Ascending aorta (tissue), 2 donors: ENCODE measurements at places on chromosomes 12 and 14.

DNA sequence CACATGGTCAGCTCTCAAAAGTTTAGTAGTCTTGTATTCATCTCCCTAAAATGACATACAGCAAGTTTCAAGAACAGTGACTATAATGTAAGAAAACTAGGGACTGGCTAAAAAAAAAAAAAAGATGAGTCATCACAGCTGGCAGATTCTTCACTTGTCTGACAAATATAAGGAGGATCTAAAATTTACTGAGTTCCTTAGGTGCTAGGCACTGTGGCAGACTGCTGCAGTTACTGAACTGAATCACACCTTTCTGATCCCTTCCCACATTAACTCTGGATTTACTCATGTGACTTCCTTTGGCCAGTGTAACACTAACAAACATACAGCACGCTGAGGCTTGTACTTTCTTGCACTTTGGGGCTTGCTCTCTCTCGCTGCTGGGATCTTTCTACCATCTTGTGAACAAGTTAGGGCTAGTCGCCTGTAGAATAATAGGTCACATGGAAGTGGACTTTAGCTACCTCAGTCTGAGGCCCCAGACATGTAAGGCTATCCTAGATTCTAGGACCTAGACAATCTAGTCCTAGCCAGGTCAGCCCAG, 32.1 kb downstream of the BAZ1A start:
- H3K27me3 ChIP-seq: no peaks in the 10 kb centered on the region
- H3K4me1 ChIP-seq: peaks cover 4% of the 10 kb centered on the region
- H3K4me3 ChIP-seq: no peak overlapping the region
- no peak for DNase-seq
- peak overlapping the region; percentile 19 for H3K27ac ChIP-seq
- H3K36me3 ChIP-seq: no peaks in the 10 kb centered on the region

DNA sequence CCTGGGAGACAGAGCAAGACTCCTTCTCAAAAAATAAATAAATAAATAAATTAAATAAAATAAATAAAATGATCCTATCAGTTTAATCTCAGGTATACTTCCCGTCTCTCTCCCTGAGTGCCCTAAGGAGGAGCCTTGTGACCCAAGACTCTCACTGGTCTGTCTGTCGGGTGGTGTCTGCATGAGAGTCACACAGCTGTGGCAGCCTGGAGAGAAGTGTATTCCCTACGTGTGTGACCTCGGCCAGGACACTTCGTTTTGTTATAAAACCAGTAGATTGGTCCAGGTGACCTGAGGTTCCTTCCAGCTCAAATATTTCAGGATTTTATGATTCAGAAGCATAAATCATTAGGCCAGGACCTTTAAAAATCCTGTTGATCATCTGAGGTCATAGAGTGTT, 4.8 kb downstream of the SYNE3 start:
- peaks cover 7% of the 10 kb centered on the region for H3K36me3 ChIP-seq
- no peak overlapping the region for H3K4me3 ChIP-seq
- peaks cover 22% of the 10 kb centered on the region for H3K4me1 ChIP-seq
- H3K27me3 ChIP-seq: no peaks in the 10 kb centered on the region
- no peak for DNase-seq

DNA sequence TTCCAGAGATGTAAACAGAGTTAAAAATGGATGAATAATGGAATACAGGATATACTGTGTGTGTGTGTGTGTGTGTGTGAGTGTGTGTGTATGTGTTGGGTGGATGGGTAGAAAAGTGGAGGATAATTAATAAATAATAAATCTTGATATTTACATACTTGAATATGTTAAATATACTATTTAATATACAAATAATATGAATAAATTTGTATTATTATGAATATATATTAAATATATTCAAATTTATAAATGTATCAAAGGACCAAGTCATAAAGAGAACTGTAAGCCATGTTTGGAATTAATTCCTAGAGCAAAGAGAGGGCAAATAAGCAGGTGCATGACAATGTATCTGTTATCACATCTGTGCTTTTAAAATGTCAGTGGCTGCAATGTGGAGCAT, 225.3 kb downstream of the ALG10B start:
- H3K36me3 ChIP-seq: no peaks in the 10 kb centered on the region
- H3K4me1 ChIP-seq: no peaks in the 10 kb centered on the region
- no peaks in the 10 kb centered on the region for H3K27me3 ChIP-seq
- no peak overlapping the region for H3K27ac ChIP-seq
- no peak for DNase-seq

GRCh38 chr14:34211732-34212131, 250.3 kb downstream of the SPTSSA start:
- DNase-seq: no peak
- H3K27ac ChIP-seq: no peak overlapping the region
- H3K27me3 ChIP-seq: no peaks in the 10 kb centered on the region
- no peaks in the 10 kb centered on the region for H3K4me1 ChIP-seq
- H3K4me3 ChIP-seq: no peak overlapping the region

- no peaks in the 10 kb centered on the region for H3K27me3 ChIP-seq
- no peaks in the 10 kb centered on the region for H3K4me1 ChIP-seq
- no peak for DNase-seq
- H3K27ac ChIP-seq: no peak overlapping the region
- H3K36me3 ChIP-seq: no peaks in the 10 kb centered on the region
Measured at GRCh38 chr14:101737414-101738339, 23.8 kb upstream of the PPP2R5C start.

GRCh38 chr14:101001311-101002069, 98.0 kb upstream of the RTL1 start:
- no peak for DNase-seq
- no peaks in the 10 kb centered on the region for H3K27me3 ChIP-seq
- no peak overlapping the region for H3K4me3 ChIP-seq
- no peak overlapping the region for H3K27ac ChIP-seq

DNA sequence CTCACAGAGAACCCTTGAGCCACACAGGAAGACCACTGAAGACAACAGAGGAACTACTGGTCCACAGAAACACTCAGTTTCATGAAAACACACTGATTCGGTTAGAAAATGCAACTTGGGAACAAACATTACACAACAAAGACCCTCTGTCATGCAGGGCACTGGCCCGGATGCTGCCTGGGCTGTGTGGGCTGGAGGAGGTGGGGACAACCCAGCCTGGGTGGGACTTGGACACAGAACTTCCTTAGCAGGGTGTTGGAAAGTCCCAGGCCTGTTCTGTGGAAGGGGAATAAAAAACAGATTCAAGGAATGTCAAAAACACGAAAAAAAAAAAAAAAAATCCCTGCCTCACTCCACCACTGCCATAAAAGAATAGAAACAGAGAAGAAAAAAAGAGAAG, 181.0 kb downstream of the MON2 start:
- H3K36me3 ChIP-seq: no peaks in the 10 kb centered on the region
- H3K27me3 ChIP-seq: no peaks in the 10 kb centered on the region
- DNase-seq: no peak
- no peaks in the 10 kb centered on the region for H3K4me1 ChIP-seq
- H3K4me3 ChIP-seq: no peak overlapping the region

- H3K27ac ChIP-seq: no peak overlapping the region
- no peak overlapping the region for H3K4me3 ChIP-seq
- H3K27me3 ChIP-seq: no peaks in the 10 kb centered on the region
- no peak for DNase-seq
Measured at GRCh38 chr12:80627782-80628181, 79.7 kb upstream of the MYF6 start.

GRCh38 chr12:90261283-90261682, 552.6 kb upstream of the ATP2B1 start:
- no peak overlapping the region for H3K4me3 ChIP-seq
- H3K27ac ChIP-seq: no peak overlapping the region
- DNase-seq: no peak
- H3K4me1 ChIP-seq: no peaks in the 10 kb centered on the region

GRCh38 chr14:35301735-35302528, 9.8 kb downstream of the PSMA6 start:
- no peak overlapping the region for H3K4me3 ChIP-seq
- no peak for DNase-seq
- no peaks in the 10 kb centered on the region for H3K4me1 ChIP-seq
- H3K27me3 ChIP-seq: no peaks in the 10 kb centered on the region
- H3K27ac ChIP-seq: no peak overlapping the region

DNA sequence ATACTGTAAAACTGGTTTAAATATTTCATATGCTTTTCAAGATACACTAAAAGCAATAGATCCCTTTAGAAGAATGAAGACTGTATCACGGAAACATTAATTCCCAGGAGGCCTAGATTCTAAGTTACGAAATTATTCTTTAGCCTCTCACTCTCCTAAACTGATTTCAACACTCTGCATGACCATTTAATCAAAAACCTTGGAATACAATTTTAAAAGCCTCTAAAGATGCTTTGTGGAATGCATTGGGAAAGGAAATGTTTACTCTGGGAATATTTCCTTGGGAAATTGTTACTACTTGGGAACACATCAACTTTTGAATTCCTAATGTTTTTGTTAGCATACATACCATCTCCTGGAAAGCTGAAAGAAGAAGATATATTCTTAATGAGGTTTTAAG, 255.7 kb upstream of the FAR2 start:
- no peaks in the 10 kb centered on the region for H3K27me3 ChIP-seq
- DNase-seq: no peak
- no peak overlapping the region for H3K4me3 ChIP-seq

- H3K27ac ChIP-seq: no peak overlapping the region
- H3K4me3 ChIP-seq: no peak overlapping the region
- no peaks in the 10 kb centered on the region for H3K27me3 ChIP-seq
- DNase-seq: no peak
- H3K4me1 ChIP-seq: no peaks in the 10 kb centered on the region
Measured at GRCh38 chr14:105379946-105380345, 18.4 kb upstream of the TEX22 start.
